GM12891 (cell line): ENCODE measurements at places on chromosomes 6 and 20.

DNA sequence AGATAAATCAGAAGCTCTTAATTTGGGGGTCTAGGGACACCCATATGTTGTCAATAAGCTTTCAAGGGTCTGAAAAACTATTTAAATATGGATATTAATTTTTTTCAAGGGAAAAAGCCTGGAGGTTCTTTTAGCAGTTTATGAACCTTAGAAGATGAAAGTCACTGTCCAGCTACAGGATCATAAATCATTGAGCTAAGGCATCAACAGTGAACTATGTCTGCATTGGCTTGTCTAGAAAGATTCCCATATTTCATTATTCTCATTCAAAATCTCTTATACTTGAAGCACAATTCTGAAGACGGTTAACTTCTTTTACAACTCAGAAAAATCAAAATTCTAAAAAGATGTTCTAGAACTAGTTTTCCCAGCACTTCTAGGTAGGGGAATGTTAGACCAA lies 34.9 kb upstream of the SNX9 start:
- no peak for DNase-seq

- DNase-seq, result no peak
Measured at GRCh38 chr6:133621751-133622150, 267.2 kb upstream of the TCF21 start.

DNA sequence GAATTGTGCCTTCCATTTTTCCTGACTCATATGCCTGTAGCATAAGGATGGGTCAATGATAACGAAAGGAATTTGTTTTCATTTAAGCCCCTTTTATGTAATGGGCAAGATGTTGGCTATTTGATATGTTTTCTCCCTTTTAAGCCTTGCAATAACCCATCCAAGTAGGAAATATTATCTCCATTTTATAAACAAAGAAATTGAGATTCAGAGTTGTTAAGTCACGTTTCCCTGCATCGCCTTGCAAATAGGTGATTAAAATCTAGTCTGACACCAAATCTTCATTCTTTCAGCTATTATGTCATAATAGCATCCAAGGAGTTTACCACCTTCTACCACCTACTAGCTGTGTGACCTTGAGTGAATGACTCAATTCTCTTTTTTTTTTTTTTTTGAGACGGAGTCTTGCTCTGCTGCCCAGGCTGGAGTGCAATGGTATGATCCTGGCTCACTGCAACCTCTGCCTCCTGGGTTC lies 7.0 kb downstream of the HNF4A start:
- no peak for DNase-seq

GRCh38 chr20:46549188-46549972 lies 1.1 kb downstream of the OCSTAMP start:
- no peak for DNase-seq

- DNase-seq, result no peak
Measured at GRCh38 chr20:9160757-9161156, 91.9 kb downstream of the PLCB4 start.

DNA sequence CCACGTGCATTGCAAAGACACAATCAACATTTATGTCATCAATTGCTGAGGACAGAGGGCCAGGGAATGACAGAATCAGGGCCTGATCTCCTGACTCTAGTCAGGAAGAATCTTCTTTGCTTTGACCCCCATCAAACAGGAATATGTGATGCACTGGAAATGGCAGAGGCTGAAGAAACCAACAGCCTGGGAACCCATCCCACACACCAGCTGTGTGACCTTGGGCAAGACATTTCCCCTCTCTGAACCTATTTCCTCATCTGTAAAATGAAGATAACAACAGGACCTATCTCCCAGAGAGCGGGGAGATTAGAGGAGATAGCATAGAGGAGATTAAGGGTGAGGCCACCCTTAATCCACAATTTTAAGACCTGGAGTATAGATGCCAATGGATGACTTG lies 1.5 kb downstream of the HNF4A start:
- DNase-seq, result no peak

GRCh38 chr6:31472259-31472658 lies 25.7 kb upstream of the MICB start:
- no peak for DNase-seq

DNA sequence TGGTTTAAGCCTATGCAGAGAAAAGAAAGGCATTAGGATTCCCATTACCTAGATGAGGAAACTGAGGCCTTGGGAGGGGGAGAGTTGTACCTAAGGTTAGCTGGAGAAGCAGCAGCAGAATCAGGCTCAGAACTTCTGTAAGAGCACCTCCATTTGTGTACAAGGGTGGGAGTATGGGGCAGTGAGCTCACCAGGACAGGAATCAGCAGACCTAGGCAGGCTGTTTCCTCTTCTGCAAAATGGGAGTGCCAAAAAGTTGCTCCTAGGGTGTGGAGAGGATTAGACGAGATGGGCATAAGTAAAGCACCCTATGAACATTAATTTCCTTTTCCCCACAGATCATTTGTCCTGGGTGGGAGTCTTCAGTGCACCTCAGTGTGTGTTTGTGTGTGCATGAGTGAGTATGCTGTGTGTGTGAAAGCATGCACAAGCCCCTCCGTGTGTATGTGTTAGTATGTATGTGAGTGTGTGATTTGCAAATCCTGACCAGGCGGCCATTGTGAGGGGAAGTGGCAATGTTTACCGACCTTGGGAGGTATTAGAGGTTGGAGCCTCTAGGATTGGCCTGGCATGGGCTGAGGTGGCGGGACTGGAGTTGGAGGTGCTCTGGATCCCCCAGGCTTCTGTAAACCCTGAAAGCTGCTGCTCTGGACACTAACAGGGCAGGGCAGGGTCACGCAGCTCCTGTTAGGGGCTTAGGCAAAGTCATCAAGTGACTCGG lies 78.8 kb downstream of the VEGFA start:
- DNase-seq, result no peak

DNA sequence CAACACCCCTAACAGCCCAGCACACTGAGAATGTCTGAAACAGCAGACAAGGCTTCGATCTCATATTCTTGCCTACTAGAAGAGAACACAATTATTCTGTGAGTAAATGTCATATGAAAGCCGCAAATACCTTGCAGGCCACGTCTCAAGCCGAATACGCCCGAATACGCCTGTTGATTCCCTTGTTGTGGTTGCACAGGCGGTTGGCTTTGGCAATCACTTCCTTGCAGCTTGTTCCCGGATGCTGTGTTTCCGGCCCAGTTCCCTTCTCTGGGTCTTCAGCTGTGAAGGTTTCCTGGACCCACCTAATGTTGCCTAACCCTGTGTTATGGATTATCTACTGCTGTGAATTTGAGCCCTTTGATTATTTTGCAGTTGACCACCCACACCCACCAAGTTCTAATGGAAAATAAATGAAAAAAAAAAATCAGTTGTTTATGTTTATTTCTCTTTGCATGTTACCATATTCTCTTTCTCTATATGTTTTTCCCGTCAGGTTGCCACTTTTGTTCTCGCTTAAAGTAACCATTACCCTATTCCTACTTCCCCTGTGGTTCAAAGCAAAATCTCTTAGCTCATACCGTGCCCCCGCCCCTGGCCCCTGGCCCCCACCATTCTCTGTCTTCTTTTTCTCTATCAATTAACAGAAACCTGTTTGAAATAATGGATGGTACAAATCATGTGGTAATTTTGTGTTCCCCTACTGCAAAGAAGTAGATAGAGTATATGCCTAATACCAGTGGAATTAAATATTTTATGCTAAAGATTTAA lies 172.4 kb downstream of the ADGB start:
- no peak for DNase-seq

DNA sequence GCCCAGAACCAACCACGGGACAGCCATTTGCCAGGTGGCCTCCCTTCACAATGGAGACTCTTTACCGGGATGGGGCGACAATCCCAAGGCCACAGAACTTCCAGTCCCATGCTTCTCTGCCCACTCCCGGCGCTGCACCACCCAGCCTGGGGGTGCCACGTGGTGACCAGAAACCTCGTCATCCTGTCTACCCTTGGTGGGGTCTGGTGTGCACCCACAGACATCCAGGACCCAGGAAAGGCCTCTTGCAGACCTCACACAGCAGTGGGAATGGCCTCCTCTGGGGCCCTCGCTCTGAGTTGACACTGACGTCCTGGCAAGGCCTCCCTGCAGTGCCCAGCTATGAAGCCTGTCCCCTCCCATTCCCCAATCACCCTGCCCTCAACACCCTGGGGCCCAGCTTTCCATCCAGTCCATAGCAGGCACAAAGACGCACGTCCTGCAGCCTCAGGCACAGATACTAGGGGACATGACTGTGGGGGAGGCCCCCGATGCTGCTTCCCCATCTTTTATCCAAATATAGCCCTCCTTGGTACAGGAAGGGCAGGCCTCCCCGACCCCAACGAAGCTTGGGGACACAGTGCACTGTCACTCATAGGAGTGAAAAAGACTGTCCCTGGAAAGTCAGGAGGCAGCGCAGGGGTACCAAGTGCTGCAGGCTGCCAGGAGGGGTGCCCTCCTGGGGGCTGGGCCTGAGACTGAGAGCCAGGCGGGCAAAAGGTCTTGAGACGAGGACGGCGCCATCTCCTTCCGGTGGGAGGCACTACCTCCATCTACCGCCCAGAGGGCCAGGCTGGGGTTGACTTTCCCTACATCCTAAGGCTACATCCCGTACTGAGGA lies 7.2 kb downstream of the CST7 start:
- DNase-seq, result no peak

- DNase-seq, result no peak
Measured at GRCh38 chr6:123770247-123770949, 33.3 kb upstream of the NKAIN2 start.

DNA sequence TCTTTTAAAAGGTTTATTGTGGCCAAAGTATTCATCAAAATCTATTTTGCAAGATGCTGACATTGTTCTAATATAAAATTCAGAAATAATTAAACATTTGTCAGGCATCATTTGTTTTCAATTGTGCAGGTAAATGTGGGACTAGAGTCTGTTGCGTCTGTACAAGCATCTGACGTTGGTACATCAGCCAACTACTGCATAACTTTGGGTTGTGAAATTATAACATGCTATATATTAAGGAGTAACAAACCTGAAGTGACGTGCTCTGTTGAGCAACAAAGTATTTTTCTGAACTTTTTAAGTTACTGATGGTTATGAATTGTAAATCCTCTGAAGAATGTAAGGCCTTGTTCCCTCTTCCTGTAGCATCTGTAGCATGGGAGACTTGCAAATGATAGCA lies 66.0 kb downstream of the RNF182 start:
- DNase-seq, result no peak

DNA sequence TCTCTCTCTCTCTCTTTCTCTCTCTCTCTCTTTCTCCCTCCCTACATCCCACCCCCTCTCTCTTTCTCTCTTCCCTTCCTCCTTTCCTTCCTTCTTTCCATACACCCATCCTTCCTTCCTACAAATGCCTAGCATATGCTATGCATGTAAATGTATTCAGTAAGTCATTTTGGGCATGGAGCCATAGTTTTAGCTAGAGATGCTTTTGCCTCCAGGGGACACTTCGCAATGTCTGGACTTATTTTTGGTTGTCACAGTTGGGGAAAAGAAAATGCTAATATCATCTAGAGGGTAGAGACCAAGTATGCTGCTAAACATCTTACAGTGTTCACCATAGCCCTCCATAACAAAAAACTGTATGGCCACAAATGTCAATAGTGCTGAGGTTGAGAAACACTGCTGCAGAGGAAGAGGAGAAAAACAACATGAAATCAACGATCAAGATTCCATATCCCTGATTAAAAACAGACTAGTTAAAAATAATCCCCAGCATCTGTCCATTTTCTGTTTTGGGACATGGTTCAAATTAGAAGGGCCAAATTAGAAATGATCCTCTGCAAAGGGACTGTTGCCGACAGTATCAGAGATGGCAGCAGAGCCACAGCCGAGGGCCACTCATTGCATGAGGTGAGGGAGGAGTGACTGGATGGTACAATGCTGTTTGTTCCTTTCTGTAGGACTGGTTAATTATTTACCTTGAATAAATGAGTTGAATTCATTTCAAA lies 152.7 kb downstream of the SH3BGRL2 start:
- no peak for DNase-seq

- DNase-seq, result no peak
Measured at GRCh38 chr20:32830437-32830836, 10.7 kb downstream of the MAPRE1 start.

GRCh38 chr20:50508171-50508755 lies 1.9 kb upstream of the PTPN1 start:
- no peak for DNase-seq

DNA sequence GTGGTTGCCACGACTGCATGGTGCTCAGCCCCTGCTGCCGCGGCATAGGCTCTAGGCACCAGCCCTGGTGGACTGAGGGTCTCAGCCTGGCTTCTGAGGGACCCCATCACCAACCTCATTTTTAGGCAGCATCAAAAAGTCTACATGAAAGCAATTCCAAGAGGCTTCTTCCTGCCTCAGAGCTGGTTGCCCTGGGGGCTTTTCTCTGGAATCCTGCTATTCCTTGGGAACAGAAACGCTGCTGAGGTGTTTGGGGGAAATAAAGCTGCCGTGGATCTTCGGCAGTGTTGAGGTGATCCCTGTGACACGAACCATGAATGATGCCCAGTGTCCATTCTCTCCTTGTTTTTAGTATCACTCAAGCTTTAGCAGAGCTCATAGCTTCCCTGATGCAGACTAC lies 148.4 kb upstream of the LRFN2 start:
- DNase-seq, result no peak

DNA sequence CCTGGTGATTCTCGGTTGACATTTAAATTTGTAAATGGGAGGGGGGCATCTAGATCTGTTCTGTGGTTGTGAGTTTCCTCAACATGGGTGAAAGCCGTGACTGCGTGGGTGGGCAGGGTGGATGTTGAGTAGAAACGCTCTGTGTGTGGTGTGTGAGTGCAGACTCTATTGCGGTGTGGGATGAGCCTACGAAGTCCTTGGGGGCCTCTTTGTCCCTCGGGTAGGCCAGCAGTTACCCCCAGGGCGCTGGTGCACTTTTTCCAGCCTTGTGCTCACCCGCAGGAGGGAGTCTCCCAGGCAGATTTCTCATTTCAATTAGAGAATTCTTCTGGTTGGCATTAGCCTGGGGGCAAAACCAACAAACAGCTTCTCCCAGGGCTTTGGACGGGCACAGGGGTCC lies 10.6 kb downstream of the TOX2 start:
- no peak for DNase-seq

DNA sequence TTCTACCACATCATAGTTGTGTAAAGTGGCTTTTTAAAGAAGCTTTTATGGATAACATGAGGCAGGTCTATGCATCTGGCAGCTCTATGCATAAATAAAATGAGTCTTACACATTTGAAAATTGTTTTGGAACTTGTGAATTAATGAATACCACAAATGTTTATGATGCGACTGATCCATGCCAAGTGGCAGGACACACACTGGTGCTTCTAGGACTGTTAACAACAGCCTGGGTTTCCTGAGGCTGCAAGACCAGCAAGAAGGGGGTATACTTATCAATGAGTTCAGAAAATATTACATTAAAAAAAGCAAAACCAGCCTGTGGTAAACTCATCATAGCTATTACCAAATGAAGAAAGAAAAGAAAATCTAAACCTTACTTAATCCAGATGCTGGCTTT lies 212.9 kb upstream of the PDE10A start:
- no peak for DNase-seq

GRCh38 chr20:62639765-62640164 lies 2.5 kb upstream of the SLCO4A1 start:
- DNase-seq, result no peak

- no peak for DNase-seq
Measured at GRCh38 chr6:21436625-21437024, 156.9 kb upstream of the SOX4 start.

- no peak for DNase-seq
Measured at GRCh38 chr20:1627200-1627550, 7.4 kb upstream of the SIRPB1 start.
